ENCODE measurements at places on chromosomes 12 and 14. TPM values are rescaled to one million over a fixed set of nuclear protein-coding genes. Genes with fewer than 3 reads are reported as not detected.

CLEC4D gene
- polyA plus RNA-seq = 0.40 TPM

CDCA3 gene
- 1.3 TPM for polyA plus RNA-seq

LRCOL1 gene
- polyA plus RNA-seq = 5.9 TPM

TEX52 gene
- polyA plus RNA-seq = not detected

LMNTD1 gene
- not detected for polyA plus RNA-seq

MIPOL1 gene
- polyA plus RNA-seq = 0.51 TPM

TSPAN9 gene
- polyA plus RNA-seq = 39.3 TPM

CIROP gene
- not detected for polyA plus RNA-seq

PLEKHH1 gene
- polyA plus RNA-seq = 0.53 TPM

PPP1R1A gene
- polyA plus RNA-seq = 182 TPM

CHGA gene
- 0.05 TPM for polyA plus RNA-seq

VTI1B gene
- polyA plus RNA-seq = 76.3 TPM

SLC8A3 gene
- polyA plus RNA-seq = 0.05 TPM

USP15 gene
- polyA plus RNA-seq = 48.0 TPM

TRPV4 gene
- 4.9 TPM for polyA plus RNA-seq

GUCY2C gene
- not detected for polyA plus RNA-seq

MTHFD1 gene
- 134 TPM for polyA plus RNA-seq

YY1 gene
- 27.5 TPM for polyA plus RNA-seq

LACRT gene
- not detected for polyA plus RNA-seq

IAPP gene
- polyA plus RNA-seq = not detected

ADAM21 gene
- 0.17 TPM for polyA plus RNA-seq

STXBP6 gene
- polyA plus RNA-seq = 1.5 TPM

MIP gene
- 0.28 TPM for polyA plus RNA-seq

Data from liver (tissue), 10 donors.